ENCODE measurements at places on chromosomes 11 and 22. TPM values are rescaled to one million over a fixed set of nuclear protein-coding genes. Genes with fewer than 3 reads are reported as not detected.
A peak's percentile ranks its signal among the peaks of the same experiment; 100 is the strongest.

GRCh38 chr22:17946662-17947367, 77.5 kb downstream of the MICAL3 start:
- no peak for DNase-seq

The MYOD1 gene
- not detected for polyA plus RNA-seq

The IMMP1L gene
- polyA plus RNA-seq, result 20.6 TPM

GRCh38 chr22:31083377-31083768, 2.3 kb downstream of the SMTN start:
- DNase-seq, result peak; percentile 47

DNA sequence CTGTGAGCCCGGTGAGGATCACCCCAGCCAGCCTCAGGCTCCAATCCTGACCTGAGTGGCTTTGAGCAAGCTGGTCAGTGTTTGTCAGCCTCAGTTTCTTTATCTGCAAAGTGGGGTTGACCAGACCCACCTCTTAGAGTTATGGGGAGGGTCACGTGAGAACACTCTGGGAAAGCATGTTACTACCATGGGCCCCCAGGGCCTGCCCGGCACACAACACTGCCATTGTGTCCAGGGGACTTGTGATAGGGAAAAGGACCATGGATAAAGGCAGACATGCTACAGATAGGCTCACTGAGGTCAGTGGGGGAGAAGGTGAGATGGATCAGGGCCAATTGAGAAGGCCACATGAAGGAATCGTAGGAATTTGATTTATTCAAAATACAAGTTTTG, 32.1 kb upstream of the SUSD2 start:
- no peak for DNase-seq

- DNase-seq, result no peak
Observed at GRCh38 chr11:78030429-78031325, 7.6 kb upstream of the KCTD14 start.

GRCh38 chr11:37504921-37505320, 906.9 kb upstream of the RAG2 start:
- no peak for DNase-seq

GRCh38 chr11:94088906-94089305, 39.7 kb upstream of the PANX1 start:
- no peak for DNase-seq

GRCh38 chr22:25404928-25405816, 159.3 kb upstream of the GRK3 start:
- DNase-seq, result peak; percentile 72

DNA sequence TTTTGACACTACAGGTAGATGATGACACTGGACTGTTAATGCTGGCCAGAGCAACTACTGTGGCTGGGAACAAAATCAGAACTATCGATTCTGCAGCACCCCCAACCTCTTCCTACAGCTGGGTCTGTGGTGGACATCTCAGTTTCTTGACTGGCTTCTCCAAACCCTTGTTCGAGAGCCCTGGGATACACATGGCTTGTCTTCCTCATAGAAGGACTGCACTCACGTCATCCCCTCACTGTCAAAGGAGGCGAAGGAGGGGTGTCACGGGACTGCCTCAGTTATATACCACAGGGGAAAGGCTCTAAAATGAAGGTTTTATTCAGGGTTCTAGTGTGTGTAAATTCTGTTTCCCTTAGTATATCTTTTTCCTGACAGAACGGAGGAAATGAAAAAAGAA, 44.9 kb downstream of the PITPNB start:
- no peak for DNase-seq

The CALCA gene
- not detected for polyA plus RNA-seq

- DNase-seq, result no peak
Observed at GRCh38 chr11:72871119-72871518, 56.9 kb downstream of the ATG16L2 start.

The LIF gene
- 1.1 TPM for polyA plus RNA-seq

The OR52I1 gene
- polyA plus RNA-seq, result not detected

The OMP gene
- not detected for polyA plus RNA-seq

- DNase-seq, result no peak
Observed at GRCh38 chr11:79864882-79865281, 424.1 kb upstream of the TENM4 start.

All from ovary (tissue), 10 donors.